ENCODE measurements at places on chromosomes 12 and 14.

- no peak for DNase-seq
These were observed 17.3 kb downstream of the EMG1 start for GRCh38 chr12:6987956-6988553.

- peak; percentile 27 for DNase-seq
These were observed 11.2 kb downstream of the MAP4K5 start for GRCh38 chr14:50520947-50521815.

DNA sequence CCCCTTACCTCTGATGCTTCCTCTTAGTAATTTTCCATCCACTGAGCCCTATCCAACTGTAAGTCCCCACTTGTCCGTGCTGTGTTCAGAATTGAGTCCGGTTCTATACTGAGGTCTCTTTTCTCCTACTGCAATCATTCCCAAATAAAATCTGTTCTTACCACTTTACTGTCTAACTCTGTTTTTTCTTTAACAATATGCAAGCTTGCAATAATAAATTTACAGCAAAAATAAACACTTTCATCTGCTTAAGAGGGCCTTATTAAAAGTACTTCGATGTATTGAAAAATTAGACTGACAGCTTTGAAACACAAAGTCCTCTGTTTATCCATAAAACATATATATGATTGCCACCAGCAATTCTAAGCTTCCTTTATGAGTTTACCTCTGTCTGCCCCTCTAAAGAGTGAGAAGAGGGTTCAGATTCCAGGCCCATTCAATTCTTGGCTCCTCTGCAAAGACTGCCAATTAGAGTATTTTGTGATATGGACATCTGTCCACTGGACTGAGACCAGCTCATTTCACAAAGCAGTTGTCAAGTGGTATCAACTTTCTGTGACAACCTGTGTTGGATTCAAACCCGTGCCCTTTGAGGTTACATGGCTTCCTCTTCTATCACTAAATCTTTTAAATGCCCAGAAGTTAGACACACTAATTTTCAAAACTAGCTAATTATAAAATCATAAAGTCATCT lies 39.9 kb upstream of the G2E3 start:
- no peak for DNase-seq

GRCh38 chr12:29208060-29208459 lies 59.0 kb downstream of the FAR2 start:
- DNase-seq = no peak

- no peak for DNase-seq
These were observed 26.2 kb upstream of the ANKLE2 start for GRCh38 chr12:132787877-132788276.

DNA sequence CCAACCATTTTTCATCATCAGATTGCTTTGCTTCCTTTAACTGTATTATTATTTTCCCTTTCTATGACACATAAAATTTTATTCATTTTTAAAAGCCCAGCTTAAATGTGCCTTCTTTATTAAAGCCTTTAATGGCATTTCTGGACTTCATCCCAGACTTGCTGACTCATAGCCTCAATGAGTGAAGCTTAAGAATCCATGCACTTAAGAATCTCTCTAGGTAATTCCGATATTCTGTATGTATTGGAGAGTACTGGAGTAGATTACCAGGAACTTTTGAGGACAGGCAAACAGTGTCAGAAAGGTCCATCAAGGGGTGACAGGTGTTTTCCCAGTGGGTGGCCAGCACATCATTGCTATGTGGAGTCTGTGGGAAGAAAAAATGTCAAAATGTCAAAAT lies 107.9 kb downstream of the PTPRQ start:
- no peak for DNase-seq

- no peak for DNase-seq
These were observed 1012.1 kb downstream of the BCL11B start for GRCh38 chr14:98259881-98260280.

- DNase-seq = no peak
These were observed 127.7 kb downstream of the TMEM30B start for GRCh38 chr14:61153431-61153830.

GRCh38 chr12:65125247-65125646 lies 4.1 kb upstream of the WIF1 start:
- DNase-seq = no peak

DNA sequence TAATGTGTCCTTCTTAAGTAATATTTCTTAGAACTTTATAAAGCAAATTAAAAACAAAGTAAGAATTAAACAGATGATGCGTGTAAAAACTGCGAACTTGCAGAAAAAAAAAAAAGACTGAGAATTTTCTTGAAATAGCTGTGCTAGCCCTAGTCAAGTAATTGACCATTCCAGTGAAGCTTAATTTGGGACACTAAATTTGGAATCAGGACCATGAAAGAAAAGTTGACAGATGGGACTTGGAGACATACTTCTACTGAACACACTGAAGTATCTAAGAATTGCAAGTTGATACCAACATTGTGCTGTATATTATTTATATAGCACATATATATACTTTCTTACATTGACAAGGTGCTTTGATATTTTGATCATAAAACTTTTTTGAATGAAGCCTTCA lies 386.6 kb downstream of the KCNH5 start:
- DNase-seq = no peak
